Mesangial cell (primary cell): ENCODE measurements at places on chromosomes 3 and 15. TPM values are rescaled to one million over a fixed set of nuclear protein-coding genes. Genes with fewer than 3 reads are reported as not detected.

The HYKK gene
- total RNA-seq: 4.7 and 5.1 TPM in 2 replicates

The C15orf62 gene
- total RNA-seq: 0.16 and 0.63 TPM in 2 replicates

The GABRA5 gene
- total RNA-seq: 0.25 and 0.33 TPM in 2 replicates

The CHRNB4 gene
- total RNA-seq: 0.13 TPM in 1 of 2 replicates, not detected in the other

The RASL12 gene
- not detected in 2 replicates for total RNA-seq

The CYP11A1 gene
- total RNA-seq: 1.1 and 1.6 TPM in 2 replicates

The SLC28A2 gene
- not detected in 2 replicates for total RNA-seq

The PARP15 gene
- total RNA-seq: 0.25 TPM in 1 of 2 replicates, not detected in the other

The RPL15 gene
- total RNA-seq: 2,226 and 2,586 TPM in 2 replicates

The PP2D1 gene
- not detected in 2 replicates for total RNA-seq

The LTF gene
- total RNA-seq: not detected in 2 replicates

The THSD4 gene
- total RNA-seq: 35.8 and 51.3 TPM in 2 replicates

The RTP1 gene
- not detected in 2 replicates for total RNA-seq

The CX3CR1 gene
- total RNA-seq: under 0.01 TPM in 1 of 2 replicates, not detected in the other

The TEX55 gene
- total RNA-seq: not detected in 2 replicates

The GADL1 gene
- 0.13 TPM in 1 of 2 replicates, not detected in the other for total RNA-seq

The GP9 gene
- total RNA-seq: not detected in 2 replicates

The GATM gene
- 2.1 and 3.2 TPM in 2 replicates for total RNA-seq

The PRSS50 gene
- total RNA-seq: 0.16 and 0.63 TPM in 2 replicates

The ARL8B gene
- 20.9 and 23.1 TPM in 2 replicates for total RNA-seq

The APBA2 gene
- 31.3 and 35.4 TPM in 2 replicates for total RNA-seq

The TP63 gene
- total RNA-seq: 0.25 TPM in 1 of 2 replicates, not detected in the other

The CCDC191 gene
- total RNA-seq: 0.49 and 1.9 TPM in 2 replicates

The HCLS1 gene
- 0.49 and 0.51 TPM in 2 replicates for total RNA-seq

The MRPS11 gene
- total RNA-seq: 31.6 and 41.1 TPM in 2 replicates

The LNP1 gene
- 0.63 and 1.8 TPM in 2 replicates for total RNA-seq

The SH2D7 gene
- total RNA-seq: not detected in 2 replicates

The GOLGA6D gene
- total RNA-seq: not detected in 2 replicates

The RHOA gene
- total RNA-seq: 330 and 483 TPM in 2 replicates

The CCDC51 gene
- 19.9 and 26.2 TPM in 2 replicates for total RNA-seq

The CORO2B gene
- 4.7 and 8.5 TPM in 2 replicates for total RNA-seq

The STXBP5L gene
- total RNA-seq: under 0.01 TPM in 1 of 2 replicates, not detected in the other

The ADAMTS9 gene
- 5.4 and 20.3 TPM in 2 replicates for total RNA-seq

The NLGN1 gene
- 0.81 and 3.5 TPM in 2 replicates for total RNA-seq

The EDEM1 gene
- total RNA-seq: 38.0 and 43.5 TPM in 2 replicates

The OSBPL10 gene
- total RNA-seq: 30.0 and 59.3 TPM in 2 replicates

The AHSG gene
- not detected in 2 replicates for total RNA-seq
